Lower leg skin (tissue), 4 donors: ENCODE measurements at places on chromosomes 13 and 19. TPM values are rescaled to one million over a fixed set of nuclear protein-coding genes. Genes with fewer than 3 reads are reported as not detected.
A peak's percentile ranks its signal among the peaks of the same experiment; 100 is the strongest.

- no peak for DNase-seq
These were observed 14.9 kb upstream of the SCN1B start for GRCh38 chr19:35015270-35015953.

- peak; percentile 80 for DNase-seq
These were observed at the start of gene ALG5 for GRCh38 chr13:36999054-36999714. TSS of gene ALG5 (minus strand) at chr13:36999340. CDS start at chr13:36999300, 40 bp downstream.

LILRB1 gene
- total RNA-seq = 0.38 TPM

GRCh38 chr19:51480590-51480989 is 2.3 kb downstream of the CEACAM18 start:
- DNase-seq = no peak

PABPC3 gene
- not detected for total RNA-seq

ATP4A gene
- not detected for total RNA-seq

GRCh38 chr13:99979453-99980200 is 2.0 kb upstream of the ZIC2 start:
- DNase-seq = no peak

ADGRE3 gene
- not detected for total RNA-seq

ZNF549 gene
- total RNA-seq = 5.5 TPM

- DNase-seq = peak; percentile 31
These were observed 30.5 kb downstream of the PPP1R37 start for GRCh38 chr19:45123440-45123850.

- DNase-seq = no peak
These were observed 78.8 kb upstream of the TDRD3 start for GRCh38 chr13:60318186-60318585.

DNA sequence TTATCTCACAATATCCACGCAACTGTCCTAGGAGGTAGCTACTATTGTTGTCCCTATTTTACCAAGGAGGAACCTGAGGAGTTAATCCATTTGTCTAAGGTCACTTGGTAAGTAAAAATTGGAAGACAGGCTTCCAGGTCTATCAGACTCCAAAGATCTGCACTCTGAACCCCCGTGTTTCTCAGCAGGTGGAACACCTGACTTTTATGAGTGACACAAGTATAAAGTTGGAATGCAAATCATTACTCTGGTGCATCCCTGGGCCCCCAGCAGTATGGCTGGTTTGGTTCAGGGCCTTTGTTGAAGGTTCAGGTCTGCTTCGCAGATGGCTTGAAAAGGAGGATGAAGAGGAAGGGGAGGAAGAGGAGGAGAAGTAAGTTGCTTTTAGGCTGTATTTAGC is 46.0 kb downstream of the RGCC start:
- DNase-seq = no peak

DNA sequence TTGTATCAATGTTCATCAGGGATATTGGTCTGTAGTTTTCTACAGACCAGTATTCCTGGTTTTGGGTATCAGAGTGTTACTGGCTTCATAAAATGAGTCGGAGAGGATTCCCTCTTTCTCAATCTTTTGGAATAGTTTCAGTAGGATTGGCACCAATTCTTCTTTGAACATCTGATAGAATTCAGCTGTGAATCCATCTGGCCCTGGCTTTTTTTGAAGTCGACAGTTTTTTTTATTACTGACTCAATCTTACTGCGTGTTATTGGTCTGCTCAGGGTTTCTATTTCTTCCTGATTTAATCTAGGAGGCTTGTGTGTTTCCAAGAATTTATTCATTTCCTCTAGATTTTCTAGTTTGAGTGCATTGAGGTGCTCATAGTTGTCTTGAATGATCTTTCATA is 11.4 kb downstream of the TEX26 start:
- DNase-seq = no peak
